ENCODE measurements at places on chromosomes 16 and 17. TPM values are rescaled to one million over a fixed set of nuclear protein-coding genes. Genes with fewer than 3 reads are reported as not detected.

HID1 gene
- total RNA-seq = 0.37 TPM

GRCh38 chr17:36092230-36092629, 2.3 kb upstream of the CCL3 start:
- peaks cover 40% of the 10 kb centered on the region for H3K4me1 ChIP-seq
- H3K36me3 ChIP-seq = no peaks in the 10 kb centered on the region
- no peak for DNase-seq
- H3K27me3 ChIP-seq = peaks cover 24% of the 10 kb centered on the region
- H3K27ac ChIP-seq = no peak overlapping the region

- peak overlapping the region; percentile 66 for H3K27ac ChIP-seq
- peaks cover 90% of the 10 kb centered on the region for H3K36me3 ChIP-seq
- no peaks in the 10 kb centered on the region for H3K27me3 ChIP-seq
- H3K4me3 ChIP-seq = peak overlapping the region; percentile 22
Measured at GRCh38 chr16:84611041-84611440, 6.8 kb downstream of the COTL1 start.

CHST4 gene
- not detected for total RNA-seq

DNA sequence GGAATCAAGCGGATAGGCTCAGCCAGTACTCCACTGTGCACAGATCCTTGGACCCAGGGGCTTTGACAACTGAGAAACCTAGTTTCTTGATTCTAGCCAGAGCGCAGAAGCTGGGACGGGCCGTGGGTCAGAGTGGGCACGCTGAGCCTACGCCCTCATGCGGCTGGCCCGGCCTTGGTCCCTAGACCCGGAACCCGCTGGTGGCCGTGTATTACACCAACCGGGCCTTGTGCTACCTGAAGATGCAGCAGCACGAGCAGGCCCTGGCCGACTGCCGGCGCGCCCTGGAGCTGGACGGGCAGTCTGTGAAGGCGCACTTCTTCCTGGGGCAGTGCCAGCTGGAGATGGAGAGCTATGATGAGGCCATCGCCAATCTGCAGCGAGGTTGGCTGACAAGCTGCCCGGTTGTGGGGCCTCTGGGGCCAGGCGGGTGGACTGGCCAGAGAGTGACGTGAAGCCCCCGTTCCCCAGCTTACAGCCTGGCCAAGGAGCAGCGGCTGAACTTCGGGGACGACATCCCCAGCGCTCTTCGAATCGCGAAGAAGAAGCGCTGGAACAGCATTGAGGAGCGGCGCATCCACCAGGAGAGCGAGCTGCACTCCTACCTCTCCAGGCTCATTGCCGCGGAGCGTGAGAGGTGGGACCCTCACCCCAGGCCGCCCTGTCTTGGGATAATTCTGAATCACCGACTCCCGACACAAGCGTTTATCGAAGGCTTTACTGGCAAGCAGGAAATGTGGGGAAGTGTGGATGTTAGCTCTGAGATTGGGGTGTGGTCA, 946 bp downstream of the STUB1 start:
- peak overlapping the region; percentile 76 for H3K4me3 ChIP-seq
- peaks cover 14% of the 10 kb centered on the region for H3K4me1 ChIP-seq
- peaks cover 30% of the 10 kb centered on the region for H3K36me3 ChIP-seq

All from activated T-helper 2 cell treated with anti-CD3 and anti-CD28 coated beads, Interferon-gamma antibody, Interleukin-2, Interleukin-4, amounts not matched to agents 10 μg/mL and 5 μg/mL and 100 μg/mL, durations not matched to agents 14 hours and 24 hours and 36 hours (primary cell).